EH (cell line): ENCODE measurements at places on chromosomes 1 and 21.
A peak's percentile ranks its signal among the peaks of the same experiment; 100 is the strongest.

DNA sequence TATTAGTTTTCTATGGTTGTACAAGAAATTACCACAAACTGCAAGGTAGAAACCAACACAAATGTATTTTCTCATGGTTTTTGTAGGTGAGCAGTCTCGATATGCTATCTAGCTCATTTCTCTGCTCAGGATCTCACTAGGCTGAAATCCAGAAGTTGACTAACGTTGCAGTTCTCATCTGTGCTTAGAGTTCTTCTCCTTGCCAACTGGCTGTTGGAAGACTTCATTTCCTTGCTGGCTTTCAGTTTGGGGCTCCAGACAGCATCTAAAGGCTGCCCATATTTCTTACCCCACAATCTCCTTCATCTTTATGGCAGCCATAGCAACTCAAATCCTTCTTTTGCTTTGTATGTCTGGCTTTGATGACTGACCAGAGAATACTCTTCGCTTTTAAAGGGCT lies 362.6 kb upstream of the ADGRL4 start:
- DNase-seq: no peak

- peak; percentile 36 for DNase-seq
Observed at GRCh38 chr1:81802707-81803430, 2.1 kb downstream of the ADGRL2 start.

GRCh38 chr1:80593197-80593596 lies 1207.5 kb upstream of the ADGRL2 start:
- DNase-seq: no peak

DNA sequence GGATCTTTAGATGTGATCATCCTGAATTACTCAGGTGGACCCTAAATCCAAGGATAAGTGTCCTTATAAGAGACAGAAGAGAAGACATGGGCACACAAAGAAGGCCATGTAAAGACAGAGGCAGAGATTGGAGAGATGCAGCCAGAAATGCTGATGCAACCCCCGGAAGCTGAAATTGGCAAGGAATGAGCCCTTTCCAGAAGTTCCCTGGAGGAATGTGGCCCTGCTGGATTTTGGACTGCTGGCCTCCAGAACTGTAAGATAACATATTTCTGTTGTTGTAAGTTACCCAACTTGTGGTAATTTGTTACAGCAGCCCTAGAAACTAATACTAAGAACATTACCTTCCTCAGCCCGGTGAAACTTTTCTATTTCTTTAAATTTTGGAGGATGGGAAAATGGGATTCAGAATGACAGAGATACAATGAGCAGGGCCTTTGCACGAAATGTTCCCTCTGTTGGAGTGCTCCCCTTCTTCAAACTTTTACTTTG lies 11.2 kb upstream of the PLPP3 start:
- DNase-seq: peak; percentile 69

DNA sequence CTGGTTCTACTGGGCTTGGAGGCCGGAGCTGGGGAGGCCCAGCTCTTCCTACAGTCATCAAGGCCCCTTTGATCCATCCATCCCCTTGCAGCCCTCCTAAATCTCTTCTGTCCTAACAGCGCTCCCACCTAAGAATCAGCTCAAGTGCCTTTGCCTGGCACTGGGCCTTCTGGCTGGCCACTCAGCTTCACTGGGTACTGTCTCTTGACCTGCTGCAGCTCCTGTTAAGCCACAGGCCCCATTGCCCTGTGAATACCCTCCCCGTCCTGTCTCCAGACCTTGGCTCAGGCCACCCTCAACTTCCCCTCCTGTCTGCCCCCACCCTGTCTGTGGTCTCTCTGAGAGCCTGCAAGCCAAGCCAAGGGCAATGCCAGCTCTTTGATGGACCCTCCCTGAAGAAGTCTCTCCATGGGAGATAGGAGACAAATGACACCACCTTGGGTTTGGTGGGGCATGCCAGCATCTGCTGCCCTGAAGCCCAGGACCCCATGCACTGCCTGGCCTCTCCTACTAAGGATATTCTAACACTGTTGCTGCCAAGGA lies 27.3 kb downstream of the FAM151A start:
- no peak for DNase-seq

- DNase-seq: peak; percentile 97
Observed at GRCh38 chr1:59707178-59707791, 107.5 kb upstream of the HOOK1 start.

- DNase-seq: no peak
Observed at GRCh38 chr1:190551638-190552037, 74.0 kb upstream of the BRINP3 start.

DNA sequence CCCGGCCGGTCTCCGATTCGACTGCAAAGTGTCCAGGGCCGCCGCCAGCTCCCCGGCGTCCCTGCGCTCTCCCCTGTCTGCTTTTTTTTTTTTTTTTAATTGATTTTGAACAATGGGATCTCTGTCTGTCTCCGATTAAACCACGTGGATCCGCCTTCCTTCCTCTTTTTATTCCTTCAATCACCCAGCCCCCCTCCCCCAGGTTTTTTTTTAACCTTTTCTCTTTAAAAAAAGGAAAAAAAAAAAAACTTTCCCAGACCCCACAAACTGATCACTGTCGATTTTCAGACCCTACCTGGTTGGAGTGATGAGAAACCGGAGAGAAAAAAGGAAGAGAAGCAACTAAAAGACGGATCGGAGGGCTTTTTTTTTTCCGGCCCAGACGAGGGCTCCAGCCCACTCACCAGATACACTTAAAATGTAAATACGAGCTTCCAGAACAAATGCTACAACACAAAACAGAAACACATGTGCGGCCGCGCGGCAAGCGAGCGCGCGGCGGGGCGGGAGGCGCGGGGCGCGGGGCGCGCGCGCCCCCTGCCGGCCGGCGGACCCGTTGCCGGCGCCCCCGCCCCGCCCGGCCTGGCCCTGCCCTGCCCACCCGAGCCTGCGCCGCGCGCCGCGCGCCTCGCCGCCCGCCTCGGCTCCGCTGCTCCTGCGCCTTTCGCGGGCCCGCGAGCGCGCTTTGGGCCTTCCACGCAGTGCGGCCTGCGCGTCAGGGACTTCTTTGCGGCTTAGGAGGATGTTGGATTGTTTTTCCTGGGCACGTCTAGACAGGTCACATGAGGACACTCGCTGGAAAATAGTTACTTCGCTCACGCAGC lies at the start of gene RCC2:
Gene RCC2 (minus strand): TSS at position 428 of the 824 bp plus-strand sequence. CDS start 1,163 bp downstream, outside the sequence.
- peak; percentile 78 for DNase-seq

DNA sequence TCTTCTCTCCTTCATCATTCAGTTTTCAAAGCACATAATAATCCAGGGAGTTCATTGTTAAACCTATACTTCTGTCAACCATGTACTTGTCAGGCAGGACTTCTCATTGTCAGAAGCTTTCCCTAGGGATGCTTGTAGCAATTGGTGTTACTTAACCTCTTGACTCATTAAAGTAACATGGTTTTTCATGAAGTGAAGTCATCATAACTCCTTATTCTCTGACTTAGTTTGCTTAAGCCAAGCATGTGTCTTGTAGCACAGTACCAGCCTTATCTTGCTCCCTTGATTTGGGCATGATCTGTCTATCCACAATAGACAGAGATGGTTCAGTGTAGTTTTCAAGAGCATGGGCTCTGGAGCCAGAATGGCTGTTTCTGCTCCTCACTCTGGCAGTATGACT lies 45.3 kb downstream of the LRIG2 start:
- no peak for DNase-seq

DNA sequence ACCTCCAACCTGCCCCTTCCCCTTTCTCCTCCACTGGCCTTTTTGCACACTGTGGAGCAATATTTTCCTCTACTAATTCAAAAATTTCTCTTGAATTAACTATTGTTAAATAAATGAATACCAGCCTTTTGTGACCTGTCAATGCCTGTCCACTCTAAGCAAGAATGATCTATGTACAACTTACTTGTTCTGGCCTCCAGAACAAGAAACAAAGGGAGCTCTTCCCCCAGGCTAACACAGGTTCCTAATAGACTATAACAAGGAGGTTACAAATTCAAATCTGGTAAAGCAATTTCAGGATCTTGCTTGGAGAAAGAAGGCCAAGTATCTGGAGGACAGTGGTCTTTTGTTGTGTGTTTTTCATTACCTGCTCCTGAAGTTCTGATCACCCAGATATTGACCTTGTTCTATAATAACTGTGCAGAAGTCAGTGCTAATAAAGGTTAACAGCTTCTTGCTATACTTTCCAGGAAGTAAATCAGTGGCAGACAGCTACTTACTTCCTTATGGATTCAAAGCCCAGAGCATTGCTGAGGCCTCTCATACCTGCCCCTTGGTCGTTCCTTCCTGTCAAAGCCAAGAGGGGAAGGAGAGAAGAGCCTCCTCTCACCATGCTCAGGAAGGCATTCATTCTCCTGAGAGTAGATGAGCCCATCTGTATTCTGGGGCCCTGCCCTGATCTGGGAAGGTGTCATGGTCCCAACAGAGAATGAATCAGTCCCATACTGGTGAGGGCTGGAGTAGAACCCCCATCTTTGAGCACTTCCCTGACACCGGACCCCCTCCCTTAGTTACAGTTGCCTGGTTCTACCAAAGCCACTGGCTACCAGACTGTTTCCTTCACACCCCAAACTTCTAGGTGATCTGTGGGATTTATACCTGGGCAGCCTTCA lies 56.8 kb downstream of the DESI2 start:
- no peak for DNase-seq

- peak; percentile 95 for DNase-seq
Observed at GRCh38 chr1:33388805-33389771, 41.8 kb downstream of the PHC2 start.
